ENCODE measurements at places on chromosomes 12 and 14.

- H3K36me3 ChIP-seq = no peaks in the 10 kb centered on the region
- no peaks in the 10 kb centered on the region for H3K4me1 ChIP-seq
- no peaks in the 10 kb centered on the region for H3K27me3 ChIP-seq
- no peak overlapping the region for H3K27ac ChIP-seq
These were observed 5.5 kb downstream of the DNAH10 start for GRCh38 chr12:123767613-123768012.

DNA sequence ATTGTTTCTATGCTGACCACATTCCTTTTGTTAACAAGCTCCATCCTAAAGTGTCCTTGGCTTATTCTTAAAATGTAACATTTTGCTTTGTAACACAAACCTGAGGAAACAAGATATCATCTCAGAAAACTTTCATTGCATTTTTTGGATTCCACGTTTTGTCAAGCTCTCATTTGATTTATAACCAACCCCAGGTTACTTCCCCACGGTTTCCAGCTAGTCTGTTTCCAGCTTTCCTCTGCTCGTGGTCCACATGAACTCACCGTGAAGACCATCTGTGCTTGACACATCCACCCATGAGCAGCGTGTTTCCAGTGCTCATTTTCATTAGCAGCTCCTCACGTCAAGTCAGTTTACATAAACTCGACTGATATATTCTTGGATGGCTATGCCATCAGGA, 6.4 kb upstream of the NKX2-8 start:
- H3K27ac ChIP-seq = no peak overlapping the region
- no peak overlapping the region for H3K4me3 ChIP-seq
- H3K27me3 ChIP-seq = peaks cover 61% of the 10 kb centered on the region
- H3K36me3 ChIP-seq = no peaks in the 10 kb centered on the region

DNA sequence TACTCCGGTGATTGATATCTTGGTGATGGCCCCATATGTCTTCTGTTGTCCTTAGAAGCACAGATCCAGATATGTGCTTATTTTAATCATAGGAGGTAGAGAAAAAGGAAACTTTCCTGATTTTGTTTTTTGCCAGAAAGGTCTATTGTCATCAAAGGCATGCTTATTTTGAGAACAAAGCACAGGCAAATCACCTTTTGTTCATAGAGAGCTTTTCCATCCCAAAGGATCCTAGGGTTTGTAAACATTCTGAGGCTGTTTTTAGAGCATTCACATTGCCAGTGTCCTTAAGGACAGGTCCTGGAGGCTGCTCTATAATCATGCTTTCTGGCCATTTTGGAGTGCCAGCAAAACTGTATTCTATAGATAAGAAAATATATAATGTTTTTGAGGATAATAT, 148.5 kb upstream of the SEL1L start:
- H3K27ac ChIP-seq = no peak overlapping the region
- DNase-seq = no peak
- no peaks in the 10 kb centered on the region for H3K4me1 ChIP-seq
- no peaks in the 10 kb centered on the region for H3K36me3 ChIP-seq
- peaks cover 32% of the 10 kb centered on the region for H3K27me3 ChIP-seq

- no peaks in the 10 kb centered on the region for H3K4me1 ChIP-seq
- peak; percentile 57 for DNase-seq
- no peaks in the 10 kb centered on the region for H3K27me3 ChIP-seq
- H3K27ac ChIP-seq = no peak overlapping the region
- no peaks in the 10 kb centered on the region for H3K36me3 ChIP-seq
These were observed 678.2 kb downstream of the NRXN3 start for GRCh38 chr14:78848234-78848820.

DNA sequence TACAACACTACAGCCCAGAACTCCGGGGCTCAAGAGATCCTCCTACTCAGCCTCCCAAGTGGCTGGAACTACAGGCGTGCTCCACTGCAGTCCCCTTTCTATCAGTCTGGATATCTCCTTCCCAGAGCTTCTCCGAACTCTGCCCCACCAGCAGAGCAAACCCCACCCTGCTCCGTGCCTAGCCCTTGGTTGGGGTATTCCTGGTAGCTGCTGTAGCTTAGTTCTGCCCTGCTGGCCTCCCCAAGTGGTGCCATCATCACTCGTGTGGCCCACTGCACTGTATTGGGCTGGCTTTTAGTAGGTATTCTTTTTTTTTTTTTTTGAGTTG, 9.5 kb downstream of the HSP90AA1 start:
- H3K36me3 ChIP-seq = peaks cover 26% of the 10 kb centered on the region
- no peak overlapping the region for H3K4me3 ChIP-seq
- no peak overlapping the region for H3K27ac ChIP-seq
- no peaks in the 10 kb centered on the region for H3K4me1 ChIP-seq
- no peaks in the 10 kb centered on the region for H3K27me3 ChIP-seq

GRCh38 chr14:91888641-91889476, 21.5 kb upstream of the TC2N start:
- DNase-seq = no peak
- H3K4me1 ChIP-seq = no peaks in the 10 kb centered on the region
- H3K27ac ChIP-seq = no peak overlapping the region
- no peak overlapping the region for H3K4me3 ChIP-seq

GRCh38 chr14:74085047-74085637, 386 bp downstream of the LIN52 start:
- no peaks in the 10 kb centered on the region for H3K4me1 ChIP-seq
- H3K27ac ChIP-seq = no peak overlapping the region
- peak overlapping the region; percentile 79 for H3K4me3 ChIP-seq
- H3K36me3 ChIP-seq = no peaks in the 10 kb centered on the region

DNA sequence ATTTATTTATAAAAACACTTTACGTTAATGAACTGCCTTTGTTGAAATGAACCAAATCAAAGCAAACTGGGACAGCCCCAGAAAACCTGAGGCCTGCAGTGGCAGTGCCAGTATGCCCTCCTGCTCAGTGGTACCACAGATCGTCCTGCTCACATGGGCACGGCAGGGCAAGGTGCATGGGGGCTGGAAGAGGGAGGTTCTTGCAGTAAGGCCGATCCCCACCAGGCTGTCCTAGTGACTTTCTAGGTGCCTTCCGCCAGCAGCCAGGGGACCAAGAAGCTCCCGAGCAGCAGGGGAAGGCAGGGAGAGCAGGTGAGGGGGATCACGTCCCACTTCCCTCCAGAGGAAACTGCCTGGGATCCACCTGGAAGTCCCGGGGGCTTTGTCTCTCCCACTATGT, 63.9 kb downstream of the TESC start:
- H3K27me3 ChIP-seq = no peaks in the 10 kb centered on the region
- DNase-seq = no peak
- peaks cover 2% of the 10 kb centered on the region for H3K4me1 ChIP-seq
- H3K27ac ChIP-seq = no peak overlapping the region
- H3K36me3 ChIP-seq = no peaks in the 10 kb centered on the region
- no peak overlapping the region for H3K4me3 ChIP-seq

DNA sequence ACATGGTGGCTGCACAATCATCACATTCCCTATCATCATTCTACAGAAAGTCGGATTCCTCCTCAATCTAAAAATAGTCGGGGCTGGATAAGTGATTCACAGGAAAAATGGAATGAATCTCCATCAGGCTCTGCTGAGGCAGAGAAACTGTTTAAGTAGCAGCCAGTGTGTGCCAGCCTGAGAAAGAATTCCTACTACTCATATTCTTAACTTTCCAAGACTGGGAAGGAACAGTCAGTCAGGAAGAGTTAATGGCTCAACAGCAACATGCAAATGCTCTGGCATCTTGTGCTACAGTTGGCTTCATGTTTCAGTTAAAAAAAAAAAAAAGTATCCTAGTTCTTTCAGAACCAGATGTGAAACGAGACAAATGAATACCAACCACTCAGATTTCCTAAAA, 187.0 kb downstream of the GRIP1 start:
- H3K36me3 ChIP-seq = no peaks in the 10 kb centered on the region
- H3K4me3 ChIP-seq = no peak overlapping the region
- no peaks in the 10 kb centered on the region for H3K4me1 ChIP-seq
- no peak for DNase-seq
- H3K27ac ChIP-seq = no peak overlapping the region

- no peak overlapping the region for H3K27ac ChIP-seq
- H3K27me3 ChIP-seq = no peaks in the 10 kb centered on the region
- no peaks in the 10 kb centered on the region for H3K4me1 ChIP-seq
- no peak overlapping the region for H3K4me3 ChIP-seq
- H3K36me3 ChIP-seq = no peaks in the 10 kb centered on the region
These were observed 89.1 kb upstream of the CNOT2 start for GRCh38 chr12:70154087-70154638.

DNA sequence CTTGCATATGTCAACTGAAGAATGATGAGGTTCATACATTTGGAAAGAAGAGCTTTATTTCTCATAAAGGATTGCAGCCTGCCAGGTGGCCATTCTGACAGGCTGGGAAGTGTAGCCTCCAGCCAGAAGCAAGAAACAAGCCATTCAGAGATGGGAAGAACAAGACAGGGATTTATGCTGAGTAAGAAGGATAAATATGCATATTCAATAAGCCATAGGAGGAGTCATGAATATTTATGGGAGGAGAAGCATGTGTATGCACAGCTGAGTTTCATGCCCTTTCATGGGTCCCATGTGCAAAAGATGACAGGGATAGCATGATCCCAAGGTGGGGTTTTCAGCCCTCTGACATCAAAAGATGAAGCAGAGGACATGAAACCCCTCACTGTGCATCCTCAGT, 269.8 kb downstream of the TMEM132C start:
- H3K4me1 ChIP-seq = no peaks in the 10 kb centered on the region
- H3K36me3 ChIP-seq = no peaks in the 10 kb centered on the region
- H3K27ac ChIP-seq = no peak overlapping the region
- DNase-seq = no peak
- H3K27me3 ChIP-seq = no peaks in the 10 kb centered on the region

GRCh38 chr14:90290337-90291011, 34.1 kb downstream of the PSMC1 start:
- peaks cover 11% of the 10 kb centered on the region for H3K36me3 ChIP-seq
- no peak for DNase-seq
- no peaks in the 10 kb centered on the region for H3K4me1 ChIP-seq
- H3K27me3 ChIP-seq = no peaks in the 10 kb centered on the region
- H3K27ac ChIP-seq = no peak overlapping the region

DNA sequence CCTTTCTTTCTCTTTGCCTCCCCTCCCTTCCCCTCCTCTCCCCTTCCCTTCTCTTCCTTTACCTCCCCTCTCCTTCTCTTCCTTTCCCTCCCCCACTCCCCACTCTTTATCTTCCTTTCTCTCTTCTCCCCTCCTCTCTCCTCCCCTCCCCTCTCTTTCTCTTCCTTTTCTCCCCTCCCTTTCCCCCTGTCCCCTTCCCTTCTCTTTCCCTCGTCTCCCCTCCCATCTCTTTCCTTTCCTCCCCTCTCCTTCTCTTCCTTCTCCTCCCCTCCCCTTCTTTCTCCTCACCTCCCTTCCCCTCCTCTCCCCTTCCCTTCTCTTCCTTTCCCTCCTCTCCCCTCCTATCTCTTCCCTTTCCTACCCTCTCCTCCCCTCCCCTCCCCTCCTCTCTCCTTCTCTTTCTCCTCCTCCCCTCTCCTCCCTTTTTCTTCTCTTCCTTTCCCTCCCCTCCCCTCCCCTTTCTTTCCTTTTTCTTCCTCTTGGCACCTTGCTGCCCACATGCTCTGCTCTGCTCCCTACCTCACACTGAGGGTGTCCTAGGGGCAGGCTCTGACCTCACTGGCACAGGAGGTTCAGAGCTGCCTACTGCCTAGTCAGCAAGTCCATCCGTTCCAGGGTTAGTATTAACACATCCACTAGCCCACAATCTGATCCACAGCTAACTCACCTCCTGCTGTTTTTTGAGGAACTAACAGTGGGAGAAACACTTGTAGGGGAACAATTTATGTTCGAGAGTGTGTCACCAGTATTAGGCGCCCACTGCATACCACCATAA, 101.0 kb downstream of the NUAK1 start:
- H3K36me3 ChIP-seq = no peaks in the 10 kb centered on the region
- no peak overlapping the region for H3K27ac ChIP-seq
- no peak overlapping the region for H3K4me3 ChIP-seq

DNA sequence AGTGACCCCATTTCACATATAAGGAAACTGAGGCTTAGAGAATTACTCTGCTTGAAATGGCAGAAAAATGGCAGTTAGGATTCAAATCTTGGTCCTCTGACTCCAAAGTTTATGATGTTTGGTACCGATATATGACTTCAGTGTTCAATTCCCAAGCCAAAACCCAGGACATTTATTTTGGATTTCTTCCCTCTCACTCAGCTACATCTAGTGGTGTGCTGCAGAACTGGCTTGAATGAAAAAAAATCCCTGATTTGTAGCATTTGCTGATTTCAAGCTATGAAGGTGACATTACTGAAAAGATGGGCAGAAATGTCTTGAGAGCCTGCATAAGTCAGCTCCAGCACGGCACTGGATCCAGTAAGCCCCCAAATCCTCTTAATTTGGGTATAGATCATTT, 106.4 kb downstream of the EFCAB11 start:
- no peak overlapping the region for H3K4me3 ChIP-seq
- DNase-seq = no peak
- H3K36me3 ChIP-seq = no peaks in the 10 kb centered on the region
- no peaks in the 10 kb centered on the region for H3K27me3 ChIP-seq

DNA sequence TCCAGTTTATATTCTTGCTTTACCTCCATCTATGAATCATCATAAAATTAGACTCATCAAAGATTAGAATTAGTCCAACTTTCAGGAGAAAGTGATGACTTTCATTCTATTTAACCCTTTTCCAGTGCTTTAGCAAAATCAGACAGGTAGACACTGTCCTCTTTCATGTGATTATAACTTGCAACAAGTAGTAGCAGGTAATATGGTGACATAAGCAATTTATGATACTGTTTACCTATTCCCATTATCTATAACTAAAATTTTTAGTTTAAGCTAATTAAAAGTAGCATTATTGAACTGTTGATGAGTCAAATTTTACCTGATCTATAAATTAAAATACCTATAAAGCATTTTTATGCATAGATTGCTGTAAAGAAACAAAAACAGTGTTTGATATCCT, 351.6 kb downstream of the SEC23A start:
- H3K27me3 ChIP-seq = no peaks in the 10 kb centered on the region
- H3K4me1 ChIP-seq = no peaks in the 10 kb centered on the region
- no peak overlapping the region for H3K4me3 ChIP-seq
- H3K36me3 ChIP-seq = no peaks in the 10 kb centered on the region
- DNase-seq = no peak

DNA sequence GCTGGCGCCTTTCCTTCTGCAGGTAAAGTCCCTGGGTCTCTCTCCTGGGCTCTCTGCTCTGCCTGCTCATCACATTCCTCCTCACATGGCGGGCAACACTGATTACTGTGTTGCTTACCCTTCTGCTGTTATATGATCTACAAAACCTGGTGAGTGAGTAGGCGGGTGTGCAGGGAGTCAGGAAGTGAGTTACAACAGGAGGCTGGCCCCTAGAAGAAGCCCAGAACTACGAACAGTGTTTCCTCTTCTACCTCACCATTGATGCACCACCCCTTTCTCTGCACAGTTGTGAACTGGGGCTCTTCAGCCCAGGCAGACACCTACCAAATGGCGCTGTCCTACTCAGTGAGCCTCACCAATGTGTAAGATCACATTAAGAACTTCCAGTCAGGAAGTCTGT, 4.9 kb upstream of the KLHL33 start:
- H3K27me3 ChIP-seq = no peaks in the 10 kb centered on the region
- DNase-seq = no peak
- H3K27ac ChIP-seq = no peak overlapping the region
- H3K4me3 ChIP-seq = no peak overlapping the region

- H3K4me3 ChIP-seq = no peak overlapping the region
- H3K27ac ChIP-seq = no peak overlapping the region
- H3K4me1 ChIP-seq = peaks cover 1% of the 10 kb centered on the region
- no peak for DNase-seq
These were observed 67.2 kb downstream of the RIC8B start for GRCh38 chr12:106841510-106842302.
